ENCODE measurements at places on chromosomes 16 and 17. TPM values are rescaled to one million over a fixed set of nuclear protein-coding genes. Genes with fewer than 3 reads are reported as not detected.

UTS2R gene
- total RNA-seq, result 29.1 TPM

CRLF3 gene
- 15.0 TPM for total RNA-seq

TPSAB1 gene
- total RNA-seq, result not detected

PHOSPHO1 gene
- total RNA-seq, result 12.0 TPM

SLC52A1 gene
- not detected for total RNA-seq

ZNF19 gene
- total RNA-seq, result 3.8 TPM

NLK gene
- 20.8 TPM for total RNA-seq

KRTAP4-5 gene
- total RNA-seq, result not detected

FOXN1 gene
- total RNA-seq, result not detected

MEOX1 gene
- 0.47 TPM for total RNA-seq

ZPBP2 gene
- not detected for total RNA-seq

ZDHHC1 gene
- 19.2 TPM for total RNA-seq

FBXO39 gene
- total RNA-seq, result not detected

TPSD1 gene
- total RNA-seq, result not detected

HAS3 gene
- not detected for total RNA-seq

TNP2 gene
- not detected for total RNA-seq

ST6GALNAC1 gene
- 0.21 TPM for total RNA-seq

RNF227 gene
- total RNA-seq, result 5.9 TPM

KRTAP1-5 gene
- total RNA-seq, result 0.19 TPM

DLX3 gene
- 0.13 TPM for total RNA-seq

KRTAP1-1 gene
- 0.21 TPM for total RNA-seq

PDF gene
- total RNA-seq, result 34.2 TPM

NPIPA8 gene
- not detected for total RNA-seq

SEPTIN1 gene
- not detected for total RNA-seq

SPNS2 gene
- 0.56 TPM for total RNA-seq

TMEM238L gene
- total RNA-seq, result not detected

CES1 gene
- total RNA-seq, result not detected

NKD1 gene
- total RNA-seq, result 0.75 TPM

EPX gene
- total RNA-seq, result not detected

KCNG4 gene
- total RNA-seq, result 0.05 TPM

MT1E gene
- total RNA-seq, result 24.7 TPM

FA2H gene
- total RNA-seq, result not detected

VASN gene
- 7.5 TPM for total RNA-seq

PPP1R27 gene
- 12.7 TPM for total RNA-seq

SCGB1C2 gene
- total RNA-seq, result 1.1 TPM

CD300LG gene
- total RNA-seq, result not detected

MYLK3 gene
- 0.51 TPM for total RNA-seq

HSF5 gene
- total RNA-seq, result not detected

RASD1 gene
- total RNA-seq, result 2.7 TPM

SCIMP gene
- not detected for total RNA-seq

GUCY2D gene
- total RNA-seq, result not detected

SLC5A11 gene
- total RNA-seq, result not detected

ADAM11 gene
- 0.16 TPM for total RNA-seq

DUSP3 gene
- total RNA-seq, result 104 TPM
